ENCODE measurements at places on chromosomes 16 and 17. TPM values are rescaled to one million over a fixed set of nuclear protein-coding genes. Genes with fewer than 3 reads are reported as not detected.

NPIPA5 gene
- not detected for total RNA-seq

DCTN5 gene
- total RNA-seq, result 23.9 TPM

DNA sequence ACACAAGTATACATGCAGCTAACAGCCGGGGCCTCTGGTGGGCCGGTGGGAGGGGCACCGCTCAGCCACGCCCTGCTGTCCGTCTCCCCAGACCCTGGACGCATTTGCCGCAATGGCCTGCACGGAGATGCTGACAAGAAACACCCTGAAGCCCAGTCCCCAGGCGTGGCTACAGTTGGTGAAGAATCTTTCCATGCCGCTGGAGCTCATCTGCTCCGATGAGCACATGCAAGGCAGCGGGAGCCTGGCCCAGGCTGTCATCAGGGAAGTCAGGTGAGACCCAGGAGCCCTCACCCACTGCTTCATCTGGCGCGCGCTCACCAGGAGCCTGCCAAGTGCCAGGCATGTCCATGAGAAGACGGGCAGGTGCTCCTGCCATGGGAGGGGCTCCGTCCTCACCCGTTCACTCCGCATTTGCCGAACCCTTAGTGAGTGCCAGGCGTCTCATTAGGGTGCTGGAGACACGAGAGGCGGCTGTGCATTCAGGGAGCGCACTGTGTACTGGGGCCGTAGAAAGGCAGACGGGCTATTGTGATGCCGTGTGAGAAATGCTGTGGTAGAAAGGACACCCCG is 51.4 kb upstream of the ENDOV start:
- DNase-seq, result no peak

DNA sequence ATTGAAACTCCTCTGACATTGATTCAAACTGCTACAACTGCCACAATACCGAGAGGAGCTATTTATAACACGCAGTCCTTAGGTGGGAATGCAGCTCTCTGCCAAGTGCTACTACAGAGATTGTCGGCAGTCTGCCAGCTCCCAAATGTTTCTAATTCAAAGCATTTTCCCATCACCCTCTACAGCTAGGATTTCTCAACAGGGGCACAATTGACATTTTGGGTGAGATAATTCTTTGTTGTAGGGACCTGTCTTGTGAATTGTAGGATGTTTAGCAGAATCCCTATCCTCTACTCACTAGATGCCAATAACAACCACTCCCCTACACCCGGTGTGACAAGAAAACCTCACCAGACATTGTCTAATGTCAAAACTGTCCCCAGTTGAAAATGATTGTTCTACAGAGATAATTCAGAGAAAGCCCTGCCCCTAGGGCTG is 7.8 kb upstream of the N4BP1 start:
- no peak for DNase-seq

- DNase-seq, result no peak
Observed at GRCh38 chr16:80468029-80468428, 72.8 kb upstream of the DYNLRB2 start.

DNA sequence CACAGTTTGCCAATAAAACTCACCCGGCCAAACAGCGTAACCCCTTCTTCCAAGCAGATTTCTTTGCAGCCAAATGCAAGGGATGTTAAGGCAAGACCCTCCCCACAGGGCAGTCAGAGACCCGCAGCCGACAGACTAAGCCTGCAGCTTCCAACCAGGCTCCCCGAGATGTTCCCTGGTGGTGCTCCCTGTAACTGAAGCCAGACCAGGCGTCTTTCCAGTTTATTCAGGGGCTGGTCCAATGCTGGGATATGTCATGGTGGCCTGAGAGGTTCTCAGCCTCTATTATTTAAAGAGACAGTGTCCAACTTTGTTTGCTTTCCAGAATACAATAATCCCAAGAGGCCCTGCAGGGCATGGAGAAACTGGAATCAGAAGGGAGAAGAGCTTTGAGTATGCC is at the start of gene PMP22:
Gene PMP22 (minus strand): TSS at position 196 of the 400 bp plus-strand sequence. CDS start 4,599 bp downstream, outside the sequence.
- no peak for DNase-seq

- no peak for DNase-seq
Observed at GRCh38 chr17:57806167-57806830, 43.5 kb downstream of the MRPS23 start.

GRCh38 chr17:69724238-69724637 is 309.7 kb downstream of the MAP2K6 start:
- DNase-seq, result no peak

DNA sequence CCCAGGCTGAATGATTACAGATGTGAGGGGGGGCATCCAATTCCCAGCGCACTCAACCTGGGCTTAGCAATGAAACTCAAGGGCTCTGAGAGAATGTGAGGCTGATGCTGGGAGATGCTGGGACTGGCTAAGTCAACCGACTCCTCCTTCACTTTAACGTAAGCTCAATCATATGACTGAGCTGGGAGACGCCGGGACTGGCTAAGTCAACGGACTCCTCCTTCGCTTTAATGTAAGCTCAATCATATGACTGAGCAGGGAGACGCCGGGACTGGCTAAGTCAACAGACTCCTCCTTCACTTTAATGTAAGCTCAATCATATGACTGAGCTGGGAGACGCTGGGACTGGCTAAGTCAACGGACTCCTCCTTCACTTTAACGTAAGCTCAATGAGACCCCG is 179.4 kb downstream of the VPS53 start:
- no peak for DNase-seq

LGALS9 gene
- total RNA-seq, result 2.2 TPM

- peak; percentile 35 for DNase-seq
Observed at GRCh38 chr17:42163113-42163512, 8.3 kb upstream of the RAB5C start.

DNA sequence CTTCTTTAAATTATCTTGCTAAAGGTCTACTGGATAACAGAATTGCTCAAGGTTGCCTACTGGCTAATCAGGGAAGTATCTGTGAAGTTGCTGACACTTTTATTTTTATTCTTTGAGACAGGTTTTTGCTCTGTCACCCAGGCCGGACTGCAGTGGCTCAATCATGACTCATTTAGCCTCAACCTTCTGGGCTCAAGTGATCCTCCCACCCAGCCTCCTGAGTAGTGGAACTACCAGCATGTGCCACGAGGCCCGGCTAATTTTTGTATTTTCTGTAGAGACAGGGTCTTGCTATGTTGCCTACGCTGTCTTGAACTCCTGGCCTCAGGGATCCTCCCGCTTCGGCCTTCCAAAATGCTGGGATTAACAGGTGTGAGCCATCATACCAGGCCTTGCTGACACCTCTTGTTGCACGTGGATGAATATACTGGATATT is 43.1 kb downstream of the GLG1 start:
- DNase-seq, result peak; percentile 44

GRCh38 chr17:69654981-69655855 is 240.7 kb downstream of the MAP2K6 start:
- DNase-seq, result peak; percentile 31

DNA sequence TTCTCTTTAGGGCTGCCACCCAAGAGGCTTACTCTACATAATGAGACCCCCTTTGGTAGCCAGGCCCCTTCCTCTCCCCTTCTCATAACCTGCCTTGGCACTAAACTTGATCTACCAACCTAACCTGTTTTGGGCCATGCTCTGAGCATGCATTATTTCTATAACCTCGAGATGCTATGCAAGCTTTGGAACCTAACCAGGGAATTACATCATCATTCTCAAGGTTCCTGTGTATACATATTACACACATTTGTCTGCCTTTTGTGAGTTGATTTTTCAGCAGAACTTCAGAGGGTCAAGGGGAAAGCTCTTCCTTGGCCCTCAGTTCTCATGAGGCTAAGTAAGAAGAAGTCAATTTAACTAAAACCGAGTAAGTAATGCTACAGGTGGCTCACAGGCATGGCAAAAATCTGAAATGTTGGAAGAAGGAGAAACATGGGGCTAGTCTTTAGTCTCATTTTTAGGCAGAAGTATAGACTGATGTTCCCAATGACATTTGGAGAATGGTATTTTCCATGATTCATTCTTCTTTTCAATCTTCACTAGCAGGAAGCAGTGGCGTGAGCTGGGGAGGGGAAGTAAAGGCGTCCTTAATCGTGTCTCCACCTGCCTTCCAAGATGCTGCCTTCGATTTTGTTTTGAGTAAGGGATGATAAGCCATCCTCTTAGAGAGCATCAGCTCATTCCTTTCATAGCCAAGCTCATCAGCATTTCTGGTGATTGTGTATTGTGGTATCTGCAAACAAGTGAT is 308.4 kb downstream of the ABCC12 start:
- no peak for DNase-seq

Measured in Daoy (cell line).